Glutamatergic neuron (in vitro differentiated cells): ENCODE measurements at places on chromosomes 4 and X. TPM values are rescaled to one million over a fixed set of nuclear protein-coding genes. Genes with fewer than 3 reads are reported as not detected.

XAGE2 gene
- not detected for total RNA-seq

RHOXF2 gene
- total RNA-seq = not detected

AKAP4 gene
- total RNA-seq = not detected

HTN1 gene
- not detected for total RNA-seq

GAGE12J gene
- not detected for total RNA-seq

RAB9B gene
- 4.5 TPM for total RNA-seq

FAM236D gene
- total RNA-seq = not detected

TXK gene
- total RNA-seq = not detected
